Activated T-helper 17 cell treated with anti-CD3 and anti-CD28 coated beads, Interleukin-2, amount 50 U/mL, for 72 hours (primary cell): ENCODE measurements at places on chromosomes 5 and 9. TPM values are rescaled to one million over a fixed set of nuclear protein-coding genes. Genes with fewer than 3 reads are reported as not detected.

GRCh38 chr9:114256827-114257328 lies 66.0 kb upstream of the ORM1 start:
- no peak overlapping the region for H3K27ac ChIP-seq
- no peaks in the 10 kb centered on the region for H3K4me1 ChIP-seq
- ATAC-seq, result no peak
- no peaks in the 10 kb centered on the region for H3K36me3 ChIP-seq
- H3K4me3 ChIP-seq, result no peak overlapping the region

DNA sequence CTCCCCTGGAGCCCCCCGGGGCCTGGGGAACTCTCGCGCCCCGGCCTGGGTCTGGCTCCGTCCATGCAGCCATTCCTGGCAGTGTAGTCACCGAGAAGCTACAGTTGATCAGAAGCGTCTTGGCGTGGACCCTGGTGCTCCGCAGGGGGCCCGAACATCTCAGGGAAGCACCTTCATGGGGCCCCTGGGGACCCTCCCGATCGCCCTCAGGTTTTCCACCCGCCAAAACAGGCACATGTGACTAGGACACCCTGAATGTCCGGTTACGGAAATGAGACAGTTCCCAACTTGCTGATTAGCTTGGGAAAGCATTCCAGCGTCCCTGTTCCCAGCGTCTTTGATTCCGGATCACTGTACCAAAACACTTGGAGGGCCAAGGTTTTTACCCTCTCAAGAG lies 472 bp downstream of the FBXO4 start:
- H3K4me3 ChIP-seq, result peak overlapping the region; percentile 87
- peak overlapping the region; percentile 96 for H3K27ac ChIP-seq
- H3K27me3 ChIP-seq, result no peaks in the 10 kb centered on the region
- H3K36me3 ChIP-seq, result peaks cover 28% of the 10 kb centered on the region
- H3K4me1 ChIP-seq, result peaks cover 9% of the 10 kb centered on the region

- no peak for ATAC-seq
- peaks cover 7% of the 10 kb centered on the region for H3K4me1 ChIP-seq
- no peaks in the 10 kb centered on the region for H3K36me3 ChIP-seq
- no peaks in the 10 kb centered on the region for H3K27me3 ChIP-seq
- no peak overlapping the region for H3K4me3 ChIP-seq
- H3K27ac ChIP-seq, result no peak overlapping the region
Measured at GRCh38 chr5:113182658-113183344, 206.2 kb downstream of the DCP2 start.

DNA sequence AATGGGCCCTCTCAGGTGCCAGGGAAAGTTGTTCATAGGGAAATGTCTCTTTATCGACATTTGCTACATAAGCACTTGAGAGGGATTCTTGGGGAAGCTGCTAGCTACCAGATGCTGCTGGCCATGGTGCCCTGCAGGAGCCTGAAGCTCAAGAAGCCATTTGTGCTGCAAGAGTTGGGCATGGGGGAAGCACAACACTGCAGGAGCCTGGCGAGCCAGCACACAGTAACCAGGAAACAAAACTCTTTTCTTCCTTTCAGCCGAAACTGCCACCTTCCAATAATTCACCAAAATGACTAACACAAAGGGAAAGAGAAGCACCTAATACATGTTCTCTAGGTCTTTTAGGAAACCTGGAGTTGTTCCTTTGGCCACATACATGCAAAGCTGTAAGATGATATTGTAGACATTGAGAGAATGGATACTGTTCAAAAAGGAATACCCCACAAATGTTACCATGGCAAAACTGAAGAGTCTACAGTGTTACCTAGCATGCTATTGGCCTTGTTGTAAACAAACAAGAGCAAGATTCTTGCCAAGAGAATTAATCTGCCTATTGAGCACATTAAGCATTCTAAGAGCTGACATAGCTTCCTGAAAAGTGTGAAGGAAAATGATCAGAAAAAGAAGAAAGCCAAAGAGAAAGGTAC lies 26.1 kb upstream of the LARP1 start:
- H3K4me3 ChIP-seq, result no peak overlapping the region
- no peak overlapping the region for H3K27ac ChIP-seq
- H3K27me3 ChIP-seq, result no peaks in the 10 kb centered on the region
- no peaks in the 10 kb centered on the region for H3K4me1 ChIP-seq
- no peaks in the 10 kb centered on the region for H3K36me3 ChIP-seq

- ATAC-seq, result no peak
- H3K27me3 ChIP-seq, result no peaks in the 10 kb centered on the region
- H3K36me3 ChIP-seq, result no peaks in the 10 kb centered on the region
Measured at GRCh38 chr5:110221036-110221435, 505.4 kb downstream of the TMEM232 start.

GRCh38 chr9:93830012-93830596 lies 125.1 kb downstream of the BARX1 start:
- H3K27me3 ChIP-seq, result peaks cover 37% of the 10 kb centered on the region
- H3K4me3 ChIP-seq, result no peak overlapping the region
- ATAC-seq, result no peak
- H3K27ac ChIP-seq, result no peak overlapping the region

DNA sequence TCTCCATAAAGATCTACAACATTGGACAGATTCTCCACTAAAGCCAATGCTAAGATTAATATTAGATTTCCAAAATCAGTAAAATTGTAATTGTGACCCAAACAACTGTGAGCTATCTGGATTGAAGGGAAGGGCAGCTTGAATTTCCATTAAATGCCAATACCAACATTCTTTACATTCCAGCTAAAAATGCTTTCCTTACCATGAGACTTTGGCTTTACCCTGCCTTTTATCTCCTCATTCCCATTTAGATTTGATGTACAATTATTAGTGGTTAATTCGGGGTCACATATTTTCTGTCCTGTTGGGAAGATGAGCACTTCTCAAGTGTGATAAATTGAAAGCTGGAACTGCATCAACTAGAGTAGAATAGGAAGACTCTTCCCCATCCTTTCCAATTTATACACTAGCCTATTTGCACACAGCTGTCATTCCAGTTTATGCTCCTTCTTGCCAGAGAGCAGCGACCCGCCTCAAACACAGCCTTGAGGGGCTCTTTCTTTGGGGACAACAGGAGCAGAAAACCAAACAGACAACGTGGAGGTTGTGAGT lies 33.1 kb upstream of the MYOT start:
- H3K4me1 ChIP-seq, result no peaks in the 10 kb centered on the region
- no peaks in the 10 kb centered on the region for H3K36me3 ChIP-seq
- H3K27me3 ChIP-seq, result no peaks in the 10 kb centered on the region
- no peak overlapping the region for H3K4me3 ChIP-seq

GRCh38 chr5:16695779-16696178 lies 79.0 kb upstream of the RETREG1 start:
- H3K36me3 ChIP-seq, result no peaks in the 10 kb centered on the region
- ATAC-seq, result no peak
- peaks cover 3% of the 10 kb centered on the region for H3K27me3 ChIP-seq
- H3K4me3 ChIP-seq, result no peak overlapping the region

DNA sequence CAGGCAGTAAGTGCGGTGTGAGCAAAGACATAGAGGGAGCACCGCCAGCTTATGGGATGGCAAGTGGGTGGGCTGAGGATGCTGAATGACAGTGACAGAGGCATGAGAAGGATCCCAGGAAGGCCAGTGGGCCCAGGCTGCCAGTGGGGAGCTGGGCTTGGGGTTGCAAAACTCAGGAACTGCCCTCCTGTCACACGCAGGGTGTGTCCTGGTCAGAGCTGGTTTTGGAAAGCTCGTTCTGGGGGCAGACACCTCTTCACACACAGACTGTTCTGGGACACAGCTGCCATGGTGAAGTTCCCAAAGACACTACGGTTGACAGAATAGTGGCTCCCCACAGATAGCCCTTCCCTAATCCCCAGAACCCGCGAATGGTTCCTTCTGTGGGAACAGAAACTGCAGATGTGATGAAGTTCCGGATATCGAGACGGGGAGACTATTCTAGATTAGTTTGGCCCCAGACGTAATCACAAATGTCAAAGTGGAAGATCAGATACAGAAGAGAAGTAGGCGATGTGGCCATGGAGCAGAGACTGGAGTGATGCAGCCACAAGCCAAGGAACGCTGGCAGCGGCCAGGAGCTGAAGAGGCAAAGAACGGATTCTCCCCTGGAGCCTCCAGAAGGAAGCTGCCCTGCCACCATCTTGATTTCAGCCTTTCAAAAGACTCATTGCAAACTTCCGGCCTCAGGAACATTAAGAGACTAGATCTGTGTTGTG lies 159.0 kb downstream of the COL23A1 start:
- no peak for ATAC-seq
- no peaks in the 10 kb centered on the region for H3K4me1 ChIP-seq
- peaks cover 12% of the 10 kb centered on the region for H3K27me3 ChIP-seq
- H3K4me3 ChIP-seq, result no peak overlapping the region
- no peak overlapping the region for H3K27ac ChIP-seq

DNA sequence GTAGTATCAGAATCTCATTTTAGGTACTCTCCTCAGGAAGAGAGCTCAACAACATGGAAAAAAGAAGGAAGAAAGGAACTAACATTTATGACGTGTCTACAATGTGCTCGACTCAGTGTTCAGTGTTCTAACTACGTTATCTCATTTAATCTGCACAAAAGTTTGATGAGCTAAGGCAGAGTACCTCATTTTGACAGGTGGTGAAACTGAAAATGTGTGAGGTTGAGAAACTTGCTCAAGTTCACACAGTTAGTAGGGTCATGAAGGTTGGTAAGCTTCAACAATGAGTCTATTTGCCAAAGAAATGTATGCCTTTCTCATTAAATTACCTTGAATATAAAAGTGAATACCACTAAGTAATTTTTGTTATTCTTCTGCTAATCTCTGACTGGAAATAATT lies 165.1 kb downstream of the CAAP1 start:
- no peak overlapping the region for H3K27ac ChIP-seq
- ATAC-seq, result no peak
- peaks cover 3% of the 10 kb centered on the region for H3K27me3 ChIP-seq
- no peaks in the 10 kb centered on the region for H3K4me1 ChIP-seq
- no peak overlapping the region for H3K4me3 ChIP-seq

DNA sequence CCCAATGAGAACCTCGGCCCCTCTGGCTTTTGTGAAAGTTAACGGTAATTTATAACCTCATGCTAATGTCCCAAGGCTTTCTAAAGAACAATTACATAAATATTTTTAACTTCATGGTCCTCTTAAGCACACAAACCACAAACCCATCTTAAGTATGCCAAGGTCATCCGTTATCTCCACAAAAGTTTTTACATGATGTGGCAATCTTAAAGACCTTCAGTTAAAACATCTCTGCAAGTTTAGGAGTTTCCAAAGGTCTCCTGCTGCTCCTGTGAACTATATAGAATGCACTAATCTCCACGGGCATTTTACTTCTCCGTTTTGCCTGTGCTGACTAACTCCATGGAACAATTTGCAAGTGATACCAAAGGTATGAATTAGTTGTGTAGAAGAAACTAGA lies 228.2 kb downstream of the TLE1 start:
- no peaks in the 10 kb centered on the region for H3K36me3 ChIP-seq
- ATAC-seq, result no peak
- H3K4me3 ChIP-seq, result no peak overlapping the region
- no peaks in the 10 kb centered on the region for H3K27me3 ChIP-seq
- H3K4me1 ChIP-seq, result no peaks in the 10 kb centered on the region
- H3K27ac ChIP-seq, result no peak overlapping the region

GRCh38 chr5:97635553-97635952 lies 452.5 kb upstream of the RIOK2 start:
- no peak for ATAC-seq
- H3K27ac ChIP-seq, result no peak overlapping the region
- no peak overlapping the region for H3K4me3 ChIP-seq
- no peaks in the 10 kb centered on the region for H3K36me3 ChIP-seq

- H3K27ac ChIP-seq, result no peak overlapping the region
- no peaks in the 10 kb centered on the region for H3K27me3 ChIP-seq
- no peak overlapping the region for H3K4me3 ChIP-seq
- H3K36me3 ChIP-seq, result no peaks in the 10 kb centered on the region
- no peaks in the 10 kb centered on the region for H3K4me1 ChIP-seq
- ATAC-seq, result peak; percentile 94
Measured at GRCh38 chr5:160539431-160539830, 117.8 kb downstream of the PTTG1 start.

GRCh38 chr9:13107008-13107407 lies 172.5 kb downstream of the MPDZ start:
- no peaks in the 10 kb centered on the region for H3K4me1 ChIP-seq
- no peak for ATAC-seq
- H3K4me3 ChIP-seq, result no peak overlapping the region

- ATAC-seq, result no peak
- no peak overlapping the region for H3K4me3 ChIP-seq
- H3K27ac ChIP-seq, result no peak overlapping the region
- no peaks in the 10 kb centered on the region for H3K36me3 ChIP-seq
- H3K4me1 ChIP-seq, result no peaks in the 10 kb centered on the region
Measured at GRCh38 chr5:30667293-30667692, 526.2 kb upstream of the CDH6 start.

DNA sequence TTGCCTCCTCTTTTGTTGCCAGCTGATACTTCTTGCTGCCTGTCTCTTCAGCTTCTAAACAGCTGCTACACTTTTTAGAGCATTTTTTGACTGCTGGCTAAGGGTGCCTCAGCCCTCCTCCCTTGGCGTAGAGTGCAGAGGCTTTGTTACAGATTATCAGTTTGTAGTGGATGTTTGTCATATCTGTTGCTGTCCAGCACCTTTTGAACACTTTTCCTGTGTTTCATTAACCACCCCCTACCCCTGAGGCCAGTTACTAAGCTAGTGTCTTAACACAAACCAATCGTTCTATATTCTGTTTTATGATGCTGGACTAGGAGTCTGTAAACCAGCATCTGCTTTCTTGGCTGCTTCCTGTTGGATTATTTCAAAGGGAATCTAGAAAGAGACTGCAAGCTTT lies 441.5 kb downstream of the DNAH5 start:
- H3K4me3 ChIP-seq, result no peak overlapping the region
- H3K27me3 ChIP-seq, result no peaks in the 10 kb centered on the region
- H3K4me1 ChIP-seq, result no peaks in the 10 kb centered on the region
- no peak overlapping the region for H3K27ac ChIP-seq
- no peak for ATAC-seq

DNA sequence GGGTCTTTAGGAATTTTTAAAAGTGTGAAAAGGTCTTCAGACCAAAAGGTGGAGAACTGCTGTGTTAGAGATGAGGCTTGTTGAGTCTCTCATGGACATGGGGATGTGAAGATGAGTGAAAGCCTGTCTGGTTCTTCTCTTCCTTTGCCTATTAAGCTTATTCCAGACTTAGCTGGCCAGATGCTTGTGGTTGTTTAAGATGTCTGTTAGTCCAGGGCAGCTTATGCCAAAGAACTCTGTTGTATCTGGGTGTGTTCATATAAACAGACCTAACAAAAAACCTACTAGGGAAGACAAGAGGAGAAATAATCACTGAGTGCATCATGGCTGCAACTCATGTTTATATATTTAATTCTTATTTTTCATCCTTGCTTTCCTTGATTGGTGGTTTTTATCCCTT lies 57.5 kb upstream of the NCS1 start:
- no peak overlapping the region for H3K4me3 ChIP-seq
- H3K36me3 ChIP-seq, result peaks cover 62% of the 10 kb centered on the region
- peak overlapping the region; percentile 43 for H3K27ac ChIP-seq
- H3K4me1 ChIP-seq, result peaks cover 4% of the 10 kb centered on the region
- no peaks in the 10 kb centered on the region for H3K27me3 ChIP-seq

The ST8SIA4 gene
- 42.8 TPM for total RNA-seq

The PNPLA7 gene
- 2.9 TPM for total RNA-seq

The HRCT1 gene
- not detected for total RNA-seq

The PCDHA13 gene
- not detected for total RNA-seq

The KIF20A gene
- 66.2 TPM for total RNA-seq

The PCDHB5 gene
- not detected for total RNA-seq

The FCN2 gene
- total RNA-seq, result not detected

The TMEM161B gene
- 26.9 TPM for total RNA-seq
